CD8-positive, alpha-beta memory T cell (primary cell): ENCODE measurements at places on chromosomes 6 and 20. TPM values are rescaled to one million over a fixed set of nuclear protein-coding genes. Genes with fewer than 3 reads are reported as not detected.

Gene MEI4
- not detected for polyA plus RNA-seq

Gene HLA-DMB
- polyA plus RNA-seq, result 25.6 TPM

Gene C20orf204
- polyA plus RNA-seq, result 0.40 TPM

Gene C6orf141
- not detected for polyA plus RNA-seq

Gene RBBP8NL
- polyA plus RNA-seq, result not detected

Gene CRISP2
- polyA plus RNA-seq, result not detected

Gene SLC17A3
- polyA plus RNA-seq, result not detected

Gene LATS1
- 12.7 TPM for polyA plus RNA-seq

Gene NMBR
- polyA plus RNA-seq, result not detected

GRCh38 chr20:16583474-16583873 lies 10.2 kb upstream of the KIF16B start:
- DNase-seq, result no peak

- no peak for DNase-seq
These were observed 235.1 kb upstream of the RREB1 start for GRCh38 chr6:6872459-6873344.

DNA sequence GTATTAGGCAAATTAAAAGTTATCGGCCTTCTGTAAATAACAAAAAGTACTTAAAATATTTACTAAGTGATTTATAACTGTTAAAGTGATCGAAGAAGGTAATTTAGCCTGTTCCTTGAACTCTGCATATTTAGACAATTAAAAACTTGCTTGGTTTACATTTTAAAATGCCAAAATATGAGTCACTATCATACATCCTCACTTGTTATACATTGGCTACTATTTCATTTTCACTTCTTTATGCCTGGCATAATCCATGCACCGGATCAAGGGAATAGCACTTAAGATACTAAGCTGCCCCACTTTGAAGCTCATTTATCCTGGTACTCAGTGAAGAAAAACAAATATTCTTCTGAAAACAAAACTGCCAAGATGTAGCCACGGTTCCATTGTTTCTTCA lies 344.6 kb downstream of the UBE3D start:
- DNase-seq, result no peak

DNA sequence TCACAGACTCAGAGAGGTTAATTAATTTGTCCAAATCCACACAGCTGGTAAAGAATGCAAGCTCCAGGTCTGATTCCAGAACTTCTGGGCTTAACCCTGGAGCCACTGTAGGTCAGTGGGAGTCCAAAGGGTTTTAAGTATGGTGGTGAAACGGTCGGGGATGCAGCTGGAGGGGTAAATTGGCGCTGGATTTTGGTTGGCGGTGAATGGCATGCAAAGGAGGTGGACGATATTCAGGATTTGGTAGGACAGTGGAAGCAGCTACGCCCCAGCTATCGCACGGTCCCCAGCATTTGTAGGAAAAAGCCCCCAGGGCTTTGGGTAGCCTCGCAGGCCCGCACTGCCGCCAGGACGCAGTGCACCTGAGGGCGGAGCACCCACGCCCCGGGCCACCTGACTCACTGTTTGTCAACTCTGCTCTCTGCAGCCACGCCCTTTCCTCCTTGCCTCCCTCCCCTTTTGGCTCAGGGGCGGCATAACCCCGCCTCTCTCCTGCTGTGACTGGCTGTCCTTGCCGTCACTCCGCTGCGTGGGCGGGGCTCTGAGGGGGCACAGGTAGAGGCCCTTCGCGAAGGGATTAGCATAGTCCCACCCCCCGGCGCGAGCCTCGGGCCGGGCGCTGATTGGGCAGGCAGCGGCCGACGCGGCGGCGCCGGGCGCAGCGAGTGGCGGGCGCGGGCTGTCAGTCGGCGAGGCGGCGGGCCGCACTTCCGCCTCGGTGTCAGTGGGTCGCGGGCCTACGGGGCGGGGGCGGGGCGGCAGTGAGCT lies at the start of gene OSBPL2:
TSS of gene OSBPL2 (plus strand) at position 721 of the 768 bp plus-strand sequence. CDS start 17,664 bp downstream, outside the sequence.
- peak; percentile 100 for DNase-seq

GRCh38 chr6:95093154-95093553 lies 484.2 kb upstream of the MANEA start:
- no peak for DNase-seq

- no peak for DNase-seq
These were observed 509.9 kb upstream of the ID4 start for GRCh38 chr6:19327241-19327640.

GRCh38 chr6:7107578-7108195 lies at the start of gene RREB1:
TSS of gene RREB1 (plus strand) at chr6:7107961. CDS start at chr6:7181912, 73,951 bp downstream.
- DNase-seq, result peak; percentile 70

GRCh38 chr20:32429745-32430360 lies 71.7 kb downstream of the ASXL1 start:
- no peak for DNase-seq

GRCh38 chr6:27238010-27238983 lies 9.2 kb upstream of the PRSS16 start:
- no peak for DNase-seq

GRCh38 chr6:14710421-14710820 lies 535.4 kb upstream of the JARID2 start:
- DNase-seq, result no peak

DNA sequence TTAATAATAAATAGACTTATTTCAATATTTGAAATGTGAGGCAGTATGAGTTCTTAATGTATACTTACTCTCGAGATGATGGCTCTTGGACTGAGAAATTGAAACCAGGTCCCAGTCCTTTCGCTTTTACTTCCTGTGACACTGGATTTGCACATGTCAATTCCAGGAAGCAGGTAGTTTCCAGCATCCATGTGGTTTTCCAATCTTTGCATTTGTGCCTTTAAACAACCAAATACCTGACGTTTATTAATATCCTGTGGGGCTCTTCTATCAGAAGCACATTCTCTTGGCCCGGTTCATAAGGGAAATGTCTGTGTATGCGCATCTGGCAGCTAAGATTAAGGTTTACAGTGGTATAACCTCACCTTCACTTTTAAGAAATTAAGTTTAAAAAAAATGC lies 13.1 kb downstream of the UTRN start:
- no peak for DNase-seq

DNA sequence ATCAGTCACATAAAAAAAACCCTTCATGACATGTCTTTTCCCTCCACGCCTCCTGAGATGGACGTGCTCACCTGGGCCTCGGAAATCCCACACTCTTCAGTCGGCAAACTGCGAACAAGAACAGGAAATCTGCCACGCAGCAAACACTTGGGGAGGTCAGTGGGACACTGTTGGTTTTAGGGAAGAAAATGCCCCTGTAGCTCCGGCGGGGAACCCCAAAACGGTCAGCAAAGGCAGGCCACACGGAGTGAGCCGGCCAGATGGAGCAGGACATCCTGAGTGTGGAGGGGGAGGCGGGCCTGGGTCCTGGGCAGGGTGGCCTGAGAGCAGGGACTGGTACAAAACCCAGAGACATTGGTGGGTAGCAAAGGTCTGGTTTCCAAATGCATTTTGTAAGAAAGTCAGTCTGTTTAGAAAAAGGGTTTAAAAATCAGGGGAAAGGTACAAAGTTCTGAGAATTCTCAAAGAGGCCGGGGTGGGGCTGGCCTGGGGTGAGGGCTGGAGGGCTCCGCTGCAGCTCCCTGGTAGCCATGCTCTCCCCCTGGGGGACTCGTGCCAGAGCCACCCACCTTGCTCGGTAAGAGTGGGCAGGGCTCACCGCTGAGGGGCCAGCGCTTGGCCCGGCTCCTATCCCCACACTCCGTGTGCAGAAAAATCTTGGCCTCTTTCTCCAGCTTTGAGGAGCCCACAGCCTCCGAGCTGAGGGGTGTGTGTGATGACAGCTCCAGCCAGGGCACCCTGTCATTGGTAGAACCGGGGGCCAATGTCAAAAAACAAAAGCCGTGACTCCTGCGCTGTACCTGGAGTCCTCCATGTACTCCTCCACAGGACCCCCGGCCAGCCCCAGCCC lies 5.2 kb downstream of the SLC2A4RG start:
- DNase-seq, result no peak

GRCh38 chr6:170096191-170096802 lies 194.6 kb downstream of the DLL1 start:
- DNase-seq, result no peak

DNA sequence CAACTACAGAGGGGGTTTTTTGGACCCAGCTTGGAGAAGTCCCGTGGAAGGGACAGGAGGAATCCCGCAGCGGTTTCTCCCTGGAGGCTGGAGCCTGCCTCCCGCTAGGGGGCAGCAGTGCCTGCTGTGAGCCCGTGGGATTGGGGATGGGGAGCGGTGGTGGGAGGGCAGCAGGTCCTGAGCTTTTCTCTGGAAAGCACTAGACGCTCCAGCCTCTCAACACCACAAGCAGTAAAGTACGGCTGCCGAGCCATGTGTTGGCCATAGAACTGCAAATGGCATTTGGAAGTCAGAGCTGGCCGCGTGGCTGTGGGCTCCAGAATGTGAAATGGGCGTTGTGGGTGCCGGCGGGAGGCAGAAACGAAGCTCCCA lies 47.8 kb downstream of the GMPR start:
- DNase-seq, result no peak

DNA sequence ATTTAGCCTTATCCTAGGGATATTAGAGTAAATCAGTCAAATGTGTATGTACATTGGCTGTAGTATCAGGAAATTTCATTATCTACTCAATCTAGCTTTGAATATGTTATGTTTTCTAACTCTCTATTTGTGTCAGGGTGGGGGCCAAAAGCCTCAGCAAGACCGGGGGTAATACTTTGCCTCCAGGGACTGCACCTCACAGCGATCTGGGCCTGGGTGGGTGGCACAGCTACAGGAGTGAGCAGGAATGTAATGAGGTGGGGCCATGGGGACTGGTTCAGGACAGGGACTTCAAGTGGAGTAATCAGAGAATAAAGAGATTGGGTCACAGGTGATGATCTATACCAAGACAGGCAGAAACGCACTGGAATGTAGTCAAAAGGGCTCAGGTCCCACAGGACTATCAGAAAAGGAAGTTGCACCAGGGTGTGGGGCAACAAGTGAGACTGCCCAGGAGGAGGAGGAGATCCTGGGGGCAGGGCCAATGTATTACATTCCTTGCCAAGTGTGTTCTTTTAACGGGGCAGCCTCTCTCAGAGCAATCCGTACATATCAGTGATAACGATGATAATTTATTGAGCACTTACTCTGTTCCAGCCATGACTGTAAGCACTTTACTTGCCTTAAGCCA lies 54.0 kb downstream of the PIGU start:
- DNase-seq, result no peak

GRCh38 chr20:6178537-6178936 lies 55.7 kb upstream of the FERMT1 start:
- no peak for DNase-seq

DNA sequence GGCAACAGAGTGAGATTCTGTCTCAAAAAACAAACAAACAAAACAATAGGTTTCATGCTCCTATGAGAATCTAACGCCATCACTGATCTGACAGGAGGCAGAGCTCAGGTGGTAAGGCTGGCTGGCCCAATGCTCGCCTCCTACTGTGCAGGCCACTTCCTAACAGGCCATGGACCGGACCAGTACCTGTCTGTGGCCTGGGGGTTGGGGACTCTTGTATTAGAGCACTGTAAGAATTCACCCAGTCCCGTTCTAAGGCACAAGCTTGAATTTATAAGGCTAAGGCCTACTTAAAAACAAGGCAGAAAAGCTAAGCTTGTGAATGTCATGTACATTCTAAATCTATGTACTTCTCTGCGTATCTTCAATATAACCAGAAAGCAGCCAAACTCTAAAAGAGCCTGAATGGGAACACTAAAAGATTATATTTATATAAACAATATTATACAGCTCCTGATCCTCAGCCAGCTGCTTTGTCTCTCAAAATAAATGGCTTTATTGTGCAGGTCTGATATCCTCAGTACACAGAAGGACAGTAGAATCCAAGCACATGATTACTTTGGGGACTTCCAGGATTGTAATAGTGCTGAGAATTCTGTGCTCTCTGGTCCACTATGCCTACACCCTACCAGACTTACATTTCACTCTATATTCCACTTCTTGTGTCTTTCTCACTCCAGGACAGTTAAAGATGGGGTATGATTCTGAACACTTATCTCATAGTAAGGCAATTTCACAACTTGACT lies 64.5 kb upstream of the DST start:
- no peak for DNase-seq

GRCh38 chr6:124123617-124124209 lies 320.0 kb downstream of the NKAIN2 start:
- DNase-seq, result no peak

GRCh38 chr6:146240322-146240721 lies 211.5 kb downstream of the GRM1 start:
- DNase-seq, result no peak

GRCh38 chr6:153942361-153942760 lies 96.7 kb upstream of the OPRM1 start:
- DNase-seq, result no peak

DNA sequence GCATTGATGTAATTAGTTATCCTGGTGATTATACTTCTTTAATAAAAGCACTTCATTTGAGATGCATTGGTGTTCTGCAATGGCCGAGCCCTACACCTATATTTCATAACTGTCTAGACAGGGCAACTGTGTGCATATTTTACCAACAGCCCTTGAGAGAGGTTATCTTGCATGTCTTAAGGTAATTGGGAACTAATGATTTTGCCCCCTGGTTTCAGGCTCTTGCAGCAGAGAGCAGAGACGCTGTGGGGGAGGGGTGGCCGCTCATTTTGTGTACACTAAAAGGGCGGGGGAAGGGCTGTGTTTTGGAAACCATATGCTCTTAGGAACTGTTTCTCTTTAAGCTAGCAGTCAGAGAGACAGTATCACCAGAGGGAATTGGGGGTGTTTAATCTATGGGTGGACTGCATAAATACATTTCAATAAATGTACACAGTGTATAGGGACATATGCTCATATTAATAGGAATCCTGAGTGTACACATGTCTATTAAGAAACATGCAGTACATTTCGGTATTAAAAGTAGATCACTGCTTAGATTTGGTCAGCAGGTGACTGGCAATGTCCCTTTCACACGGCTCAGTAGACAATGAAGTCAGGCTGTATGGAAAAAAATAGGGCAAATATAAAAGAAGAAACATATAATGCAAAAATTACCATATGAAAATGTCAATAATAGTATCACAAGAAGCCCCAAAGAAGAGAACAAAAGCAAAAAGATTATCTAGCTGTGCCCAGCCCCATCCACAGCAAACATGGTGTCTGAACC lies 402.9 kb upstream of the CITED2 start:
- no peak for DNase-seq

- no peak for DNase-seq
These were observed 7.2 kb downstream of the KIF16B start for GRCh38 chr20:16566080-16566479.

DNA sequence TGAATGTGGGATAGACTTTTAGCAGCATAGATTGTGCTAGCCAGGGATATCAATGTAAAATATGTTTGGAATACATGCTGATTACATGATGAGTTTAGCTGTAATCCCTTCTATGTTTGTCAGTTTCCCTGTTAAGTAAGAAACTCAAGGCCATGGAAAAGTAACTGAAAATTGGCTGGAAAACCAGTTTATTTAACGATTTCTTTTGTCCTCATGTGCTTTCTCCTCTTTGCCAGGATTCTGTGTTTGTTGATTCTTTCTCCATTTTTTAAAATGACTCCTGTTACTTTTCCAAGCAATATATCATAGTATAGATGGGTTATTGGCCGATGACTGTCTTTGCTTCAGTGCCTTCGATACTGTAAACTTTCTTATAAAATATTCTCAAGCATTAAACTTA lies 87.5 kb downstream of the SAMD5 start:
- DNase-seq, result no peak
